ENCODE measurements at places on chromosomes 1 and 21.

DNA sequence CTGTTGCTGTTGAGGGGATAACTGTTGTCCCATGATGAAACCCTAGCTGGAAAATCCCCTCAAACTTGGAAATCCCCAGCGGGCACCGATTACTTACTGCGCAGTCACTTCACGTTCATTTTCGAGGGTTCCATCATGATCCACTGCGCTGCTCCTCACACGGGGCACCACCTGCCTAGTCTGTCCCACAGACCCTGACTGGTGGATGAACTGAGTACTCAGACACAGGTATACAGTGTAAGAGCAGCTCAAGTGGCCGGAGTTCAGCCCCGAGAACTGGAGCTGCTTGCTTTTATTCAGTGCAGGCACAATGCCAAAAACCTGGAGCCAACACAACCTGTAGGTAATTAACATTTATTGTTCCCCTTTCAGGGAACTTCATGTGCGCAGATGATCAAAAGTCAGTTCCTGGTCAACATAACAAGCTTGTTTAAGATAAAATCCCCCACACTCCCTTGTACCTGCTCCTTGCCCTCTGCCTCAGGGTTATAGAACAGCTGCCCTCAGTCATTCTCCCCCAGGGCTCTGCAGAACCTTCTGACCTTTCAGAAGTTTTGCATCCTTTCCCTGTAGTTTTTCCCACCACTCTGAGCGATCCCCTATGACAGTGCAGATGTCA, 46.5 kb upstream of the PRELP start:
- no peak for DNase-seq

GRCh38 chr1:171180670-171181069, 4.4 kb upstream of the FMO2 start:
- DNase-seq: no peak

DNA sequence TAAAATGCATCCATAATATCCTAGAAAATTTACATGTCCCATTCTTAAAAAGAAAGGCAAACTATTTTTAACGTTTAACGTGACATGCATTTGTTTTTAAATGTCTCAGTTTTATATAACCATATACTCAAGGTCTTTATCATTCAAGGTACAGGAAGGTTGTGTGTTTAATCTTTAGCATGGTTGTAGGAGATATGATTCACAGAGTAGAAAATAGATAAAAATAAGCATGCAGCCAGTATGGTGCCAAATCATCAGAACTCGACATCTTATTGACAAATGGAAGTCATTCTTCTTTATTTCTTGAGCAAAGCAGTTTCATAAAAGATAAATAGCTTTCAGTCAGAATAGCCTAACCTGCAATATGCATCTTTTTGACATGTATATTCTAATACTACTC, 51.0 kb downstream of the SAMSN1 start:
- DNase-seq: no peak

DNA sequence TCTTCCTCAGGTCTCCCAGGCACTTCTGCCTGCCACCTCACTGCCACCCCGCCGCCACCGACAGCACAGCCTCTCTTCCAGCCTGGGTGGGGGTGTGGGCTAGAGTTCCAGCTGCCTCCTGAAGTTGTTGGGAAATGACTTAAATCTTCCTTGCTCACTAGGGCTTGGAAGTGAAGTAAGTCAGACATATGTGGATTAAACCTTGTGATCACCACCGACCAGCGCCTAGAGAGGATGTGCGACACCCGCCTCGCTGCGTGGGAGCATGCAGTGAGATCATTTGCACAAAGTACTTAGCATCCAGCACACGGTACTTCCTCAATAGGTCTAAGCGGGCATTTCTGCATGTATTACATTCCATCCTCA, 71.4 kb upstream of the FAM20B start:
- DNase-seq: no peak

DNA sequence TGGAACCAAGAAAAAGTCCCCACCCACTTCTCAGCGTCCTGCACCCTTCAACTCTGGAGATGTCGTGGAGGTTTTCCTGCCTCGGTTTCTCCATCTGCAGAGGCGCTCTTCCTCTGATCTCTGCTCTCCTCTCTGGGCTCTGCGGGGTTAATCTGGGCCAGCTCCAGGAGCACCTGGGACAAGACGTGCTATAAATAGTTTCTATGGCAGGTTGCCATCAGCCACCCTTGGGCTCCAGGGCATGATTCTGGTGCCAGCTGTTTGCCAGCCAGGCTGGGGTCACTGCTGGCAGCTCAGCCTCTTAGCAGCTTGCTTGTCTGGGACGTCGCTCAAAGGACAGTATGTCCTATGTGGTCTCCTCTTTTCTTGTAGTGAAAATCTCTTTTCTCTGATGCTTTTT, 137.1 kb downstream of the ACTL8 start:
- no peak for DNase-seq

DNA sequence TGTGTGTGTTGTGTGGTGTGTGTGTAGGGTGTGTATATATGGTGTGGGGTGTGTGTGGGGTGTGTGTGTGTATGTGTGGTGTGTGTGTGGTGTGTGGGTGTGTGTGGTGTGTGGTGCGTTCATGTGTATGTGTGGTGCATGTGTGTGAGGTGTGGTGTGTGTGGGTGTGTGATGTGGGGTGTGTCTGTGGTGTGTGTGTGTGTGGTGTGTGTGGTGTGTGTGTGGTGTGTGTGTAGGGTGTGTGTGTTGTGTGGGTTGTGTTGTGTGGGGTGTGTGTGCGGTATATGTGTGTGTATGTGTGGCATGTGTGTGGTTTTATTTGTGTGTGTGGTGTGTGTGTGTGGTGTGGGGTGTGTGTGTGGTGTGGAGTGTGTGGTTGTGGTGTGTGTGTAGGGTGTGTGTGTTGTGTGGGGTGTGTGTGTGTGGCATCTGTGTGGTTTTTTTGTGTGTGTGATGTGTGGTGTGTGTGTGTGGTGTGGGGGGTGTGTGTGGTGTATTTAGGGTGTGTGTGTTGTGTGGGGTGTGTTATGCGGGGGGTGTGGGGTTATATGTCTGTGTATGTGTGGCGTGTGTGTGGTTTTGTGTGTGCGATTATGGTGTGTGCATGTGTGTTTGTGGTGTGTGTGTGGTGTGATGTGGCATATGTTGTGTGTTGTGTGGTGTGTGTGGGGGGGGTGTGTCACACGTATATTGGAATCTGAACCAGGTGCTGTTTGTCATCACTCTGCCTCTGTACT, 17.1 kb upstream of the ZBTB21 start:
- no peak for DNase-seq

DNA sequence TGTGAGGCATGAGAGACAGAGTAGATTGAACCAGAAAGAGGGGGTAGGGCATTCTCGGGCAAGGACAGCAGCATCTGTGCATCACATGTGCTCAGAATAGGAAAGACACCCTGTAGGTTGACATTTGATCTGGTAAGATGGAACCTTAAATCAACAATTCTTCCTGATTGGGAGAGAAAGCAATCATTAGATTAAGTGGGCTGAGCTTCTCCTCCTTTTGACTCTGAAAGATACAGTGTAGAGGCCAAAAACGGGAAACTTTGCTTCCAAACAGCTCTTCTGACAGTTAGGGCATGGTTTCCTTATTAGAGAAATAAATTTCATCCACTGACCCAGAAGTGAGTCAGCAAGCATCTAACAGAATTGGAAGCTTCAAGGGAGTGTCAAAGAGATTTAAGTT, 9.7 kb downstream of the KIF14 start:
- DNase-seq: no peak

DNA sequence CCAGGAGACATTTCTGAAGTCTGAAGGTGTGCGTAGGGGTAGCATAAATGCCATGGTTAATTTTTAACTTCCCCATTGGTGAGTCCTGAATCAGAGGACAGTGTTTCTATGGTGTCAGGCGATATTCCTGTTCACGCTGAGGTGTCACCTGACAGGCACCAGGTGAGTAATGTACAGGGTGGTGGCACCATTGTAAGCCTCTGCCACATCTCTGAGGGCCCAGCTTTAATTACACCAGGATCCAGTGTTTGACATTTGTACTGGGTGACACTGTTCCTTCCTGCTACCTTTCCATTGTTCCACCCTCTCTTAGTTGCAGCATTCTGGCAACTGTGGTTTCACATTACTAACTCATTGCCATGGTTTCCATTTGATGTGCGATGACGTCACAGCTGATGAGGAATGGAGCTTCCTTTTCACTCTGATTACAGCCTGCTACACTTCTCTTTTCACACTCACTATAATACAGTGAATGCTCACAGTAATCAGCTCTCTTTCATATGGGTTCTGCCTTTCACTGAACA, 40.6 kb upstream of the MARK1 start:
- no peak for DNase-seq

DNA sequence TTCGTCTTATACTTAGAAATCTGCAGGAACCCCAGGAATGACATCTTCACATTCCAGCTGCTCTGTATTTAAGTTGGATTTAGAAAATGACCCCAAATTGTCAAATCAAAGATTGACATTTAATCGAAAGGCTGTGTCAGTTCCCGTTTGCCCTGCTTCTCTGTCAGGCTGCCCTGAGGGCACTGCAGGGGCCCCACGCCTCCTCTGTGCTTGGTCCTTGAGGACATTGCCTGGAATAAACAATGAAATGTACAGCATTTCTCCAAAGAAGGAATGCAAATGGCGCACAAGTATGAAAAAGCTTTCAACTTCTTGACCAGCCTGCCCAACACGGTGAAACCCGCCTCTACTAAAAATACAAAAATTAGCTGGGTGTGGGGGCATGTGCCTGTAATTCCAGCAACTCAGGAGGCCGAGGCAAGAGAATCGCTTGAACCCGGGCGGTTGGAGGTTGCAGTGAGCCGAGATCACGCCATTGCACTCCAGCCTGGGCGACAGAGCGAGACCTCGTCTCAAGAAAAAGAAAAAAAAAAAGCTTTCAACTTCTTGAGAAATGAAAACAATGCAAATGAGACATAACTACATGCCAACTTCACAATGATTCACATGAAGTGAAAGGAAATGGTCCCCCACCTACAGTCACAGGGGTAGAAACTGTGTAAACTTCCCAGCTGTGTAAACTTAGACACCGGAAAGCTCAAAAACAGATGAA, 3.0 kb downstream of the TMPRSS3 start:
- DNase-seq: no peak
